ENCODE measurements at places on chromosomes 12 and 14.

DNA sequence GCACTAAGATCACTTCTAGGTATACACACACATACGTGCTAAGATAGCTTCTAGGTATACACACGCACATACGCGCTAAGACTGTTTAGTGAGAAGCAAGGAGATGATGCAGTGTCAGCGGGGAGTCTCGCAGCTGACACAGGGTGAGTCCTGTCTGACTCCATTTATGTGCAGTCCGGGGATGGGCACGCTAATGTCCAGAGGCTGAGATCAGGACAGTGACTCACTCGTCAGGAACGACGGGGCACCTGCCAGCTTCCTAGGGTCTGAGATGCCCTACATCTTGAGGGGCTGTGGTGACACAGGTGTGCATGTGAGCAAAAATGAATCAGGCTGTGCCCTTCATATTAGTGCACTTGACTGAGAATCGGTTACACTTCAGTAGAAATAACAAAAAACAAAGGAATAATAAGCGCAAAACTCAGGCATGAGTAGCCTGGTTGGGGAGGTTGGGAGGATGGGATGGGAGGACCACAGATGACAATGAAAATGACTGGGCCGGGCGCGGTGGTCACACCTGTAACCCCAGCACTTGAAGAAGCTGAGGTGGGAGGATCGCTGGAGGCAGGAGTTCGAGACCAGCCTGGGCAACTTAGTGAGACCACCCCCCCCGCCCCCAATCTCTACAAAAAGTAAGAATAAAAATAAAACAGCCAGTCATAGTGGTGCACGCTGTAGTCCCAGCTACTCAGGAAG lies 29.1 kb upstream of the ULK1 start:
- no peak for DNase-seq

GRCh38 chr14:39431416-39432178 lies 636 bp downstream of the FBXO33 start:
- peak; percentile 42 for DNase-seq

GRCh38 chr14:21455592-21455911 lies 371 bp downstream of the CHD8 start:
- DNase-seq, result peak; percentile 44

DNA sequence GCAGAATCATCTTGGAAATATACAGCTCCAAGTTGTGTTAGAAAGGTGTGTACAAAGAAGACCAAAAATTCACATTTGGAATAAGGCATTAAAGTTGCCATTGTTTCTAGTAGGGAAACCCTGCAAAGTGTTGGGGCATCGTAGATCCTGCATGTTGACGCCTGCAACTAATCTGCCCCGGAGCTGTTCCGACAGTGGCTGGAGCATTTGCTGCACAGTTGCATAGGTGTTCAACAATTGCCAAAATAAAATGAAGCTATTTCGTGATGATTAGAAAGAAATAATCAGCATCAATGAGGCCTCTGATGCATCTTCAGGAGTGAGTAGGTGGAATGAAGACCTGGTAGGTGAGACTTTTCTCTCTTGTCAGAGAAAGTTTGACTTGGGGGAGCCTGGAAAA lies 47.3 kb downstream of the DAD1 start:
- no peak for DNase-seq

GRCh38 chr12:56411781-56412639 lies 37.2 kb downstream of the TIMELESS start:
- no peak for DNase-seq

- DNase-seq, result peak; percentile 35
These were observed 2.1 kb downstream of the CHST11 start for GRCh38 chr12:104458694-104459367.

DNA sequence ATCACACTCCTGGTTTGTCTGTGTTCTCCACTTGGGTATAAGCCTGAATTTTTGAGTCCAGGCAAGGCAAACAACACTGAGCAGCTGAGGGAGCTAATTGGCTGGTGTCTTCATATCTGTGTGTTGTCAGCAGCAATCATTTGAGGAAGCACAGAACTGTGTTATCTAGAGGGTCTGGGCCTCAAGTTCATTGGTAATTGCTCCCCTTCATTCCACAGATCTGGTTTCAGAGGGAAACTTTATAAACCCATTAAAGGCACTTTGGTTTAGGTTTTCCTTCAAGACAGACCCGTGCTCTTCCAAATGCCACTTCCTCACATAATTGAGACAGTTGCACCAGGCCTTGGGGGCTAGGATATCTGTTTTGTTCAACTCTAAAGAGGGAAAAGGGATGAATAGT lies 5.6 kb downstream of the DACT1 start:
- no peak for DNase-seq

- DNase-seq, result peak; percentile 81
These were observed 76.3 kb downstream of the MAP1LC3B2 start for GRCh38 chr12:116635487-116635886.

GRCh38 chr12:53989227-53990113 lies 4.5 kb downstream of the HOXC10 start:
- peak; percentile 60 for DNase-seq

DNA sequence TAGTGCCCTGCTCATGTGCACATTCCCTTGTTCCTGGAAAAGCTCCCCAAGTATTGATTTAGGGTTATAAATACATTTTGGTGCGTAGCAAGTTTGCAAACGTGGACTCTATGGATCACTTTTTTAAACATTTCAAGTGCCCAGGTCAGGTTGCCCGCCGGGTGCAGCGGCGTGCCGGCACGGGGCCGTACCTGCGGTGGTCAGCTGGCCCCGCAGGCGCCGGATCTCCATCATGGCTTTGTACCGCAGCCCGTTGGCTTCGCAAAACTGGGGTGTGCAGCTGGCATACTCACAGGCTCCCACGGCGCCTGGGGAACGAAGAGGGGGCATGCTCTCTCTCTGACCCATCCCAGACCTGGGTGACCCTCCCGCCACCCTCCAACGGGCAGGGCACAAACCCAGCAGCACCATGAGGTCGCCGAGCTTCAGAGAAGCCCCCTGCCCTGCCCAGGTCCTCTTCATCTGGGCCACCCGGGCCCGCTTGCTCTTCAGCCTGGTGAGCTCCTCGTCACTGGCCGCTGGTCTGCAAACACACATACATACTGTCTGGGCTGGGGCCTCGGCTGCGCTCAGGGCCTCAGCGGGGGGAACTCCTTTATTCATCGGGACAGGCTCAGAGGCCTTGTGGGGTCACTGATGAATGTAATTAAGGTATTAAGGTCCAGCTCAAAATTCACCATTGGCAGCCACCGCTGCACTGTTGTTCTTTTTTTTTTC lies 35.1 kb downstream of the DHX37 start:
- no peak for DNase-seq

DNA sequence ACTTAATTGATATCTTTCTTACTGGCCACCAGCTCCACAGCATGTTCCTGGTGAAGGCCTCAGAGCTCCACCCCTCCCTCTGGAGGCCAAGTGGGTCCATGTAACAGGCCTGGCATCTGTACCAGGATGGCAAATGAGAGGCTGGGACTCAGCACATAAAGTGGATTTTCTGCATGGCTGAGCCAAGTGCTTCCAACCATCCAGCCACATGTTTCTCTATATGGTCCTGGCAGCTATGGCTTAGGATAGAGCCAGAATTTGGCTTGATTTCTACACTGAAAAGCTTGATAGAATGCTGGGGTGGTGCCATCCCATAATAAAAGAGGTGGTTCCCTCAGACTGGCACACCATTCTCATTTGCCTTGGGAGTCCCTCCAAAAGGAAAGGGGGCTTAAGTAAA lies 94.1 kb downstream of the PAX9 start:
- no peak for DNase-seq

- peak; percentile 11 for DNase-seq
These were observed 46.7 kb downstream of the WBP11 start for GRCh38 chr12:14756334-14757143.

GRCh38 chr14:30998100-30998706 lies 27.2 kb upstream of the AP4S1 start:
- no peak for DNase-seq

GRCh38 chr12:69243099-69244084 lies 4.0 kb downstream of the CPSF6 start:
- no peak for DNase-seq

DNA sequence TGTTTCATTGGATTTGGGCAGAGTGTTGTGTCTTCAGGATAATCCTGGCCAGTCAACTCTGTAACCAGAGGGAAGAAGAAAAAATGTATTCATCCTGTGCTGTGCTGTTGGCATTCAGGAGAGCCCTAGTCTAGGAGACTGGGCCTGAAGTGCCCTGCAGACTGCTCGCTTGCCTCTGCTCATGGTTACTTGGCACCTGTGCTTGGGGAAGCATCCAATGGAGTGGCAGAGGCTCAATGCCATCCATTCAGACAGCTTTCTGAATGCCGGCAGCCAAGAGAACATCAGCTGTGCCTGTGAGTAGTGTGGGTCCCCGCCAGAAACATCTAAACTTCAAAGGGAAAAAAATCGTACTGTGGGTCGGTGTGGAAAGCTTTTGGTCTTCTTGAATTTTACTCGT lies 124.2 kb downstream of the SRGAP1 start:
- DNase-seq, result no peak

DNA sequence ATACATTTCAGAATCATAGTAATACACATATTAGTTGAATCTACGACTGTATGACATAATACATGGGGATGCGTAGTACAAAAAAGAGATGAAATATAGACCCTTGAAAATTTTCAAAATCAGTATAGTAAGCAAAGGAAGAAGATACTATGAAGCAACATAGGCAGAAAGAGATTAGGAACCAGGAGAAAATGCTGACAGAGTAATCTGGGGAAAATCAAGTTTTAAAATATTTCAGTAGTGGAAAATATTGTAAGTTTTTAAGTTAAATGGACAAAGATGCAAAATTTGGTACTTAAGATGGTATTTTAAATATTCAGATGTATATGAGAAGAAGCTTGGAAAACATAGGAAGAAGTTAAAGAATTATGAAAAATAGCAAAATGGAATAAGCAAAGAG lies 915.6 kb upstream of the LRFN5 start:
- no peak for DNase-seq

DNA sequence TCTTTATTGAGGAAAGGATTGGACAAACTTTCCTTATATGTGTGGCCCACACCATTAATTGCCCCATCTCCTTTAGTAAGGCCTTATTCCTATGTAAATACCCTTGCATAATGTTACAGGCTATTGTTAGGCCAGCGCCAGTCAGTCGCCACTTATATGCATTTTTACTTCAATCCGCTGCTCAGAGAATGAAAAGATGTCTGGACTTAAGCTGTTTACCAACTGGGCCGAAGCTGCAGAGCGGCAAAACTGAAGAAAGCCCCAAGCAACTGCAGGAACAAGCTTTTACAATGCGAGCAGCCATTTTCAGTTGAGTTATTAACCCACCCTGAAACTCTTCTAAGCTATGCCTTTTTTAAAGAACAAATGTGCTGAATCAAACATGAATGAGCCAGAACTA lies 92.1 kb upstream of the OTX2 start:
- no peak for DNase-seq

DNA sequence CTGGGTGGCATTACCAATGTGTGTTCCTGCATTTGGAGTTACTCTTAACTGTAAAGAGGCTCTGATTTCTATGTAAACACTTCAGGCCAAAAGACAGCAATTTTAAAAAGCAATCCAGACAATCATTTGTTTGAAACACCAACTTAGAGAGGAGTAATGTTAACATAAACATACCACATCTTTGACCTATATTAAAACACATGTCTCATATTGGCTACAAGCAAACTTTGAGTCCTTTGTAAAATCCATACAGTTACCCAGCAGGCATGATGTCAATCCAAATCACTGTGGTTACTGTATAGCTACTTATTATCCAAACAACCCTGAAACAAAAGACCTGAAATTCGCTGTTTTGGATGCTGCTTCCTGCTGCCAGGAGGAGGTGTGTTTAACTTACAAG lies 7.5 kb upstream of the G2E3 start:
- DNase-seq, result no peak

- DNase-seq, result peak; percentile 65
These were observed 77.2 kb downstream of the RPL10L start for GRCh38 chr14:46574221-46574977.

GRCh38 chr12:131761638-131762037 lies 50.7 kb downstream of the SFSWAP start:
- no peak for DNase-seq

DNA sequence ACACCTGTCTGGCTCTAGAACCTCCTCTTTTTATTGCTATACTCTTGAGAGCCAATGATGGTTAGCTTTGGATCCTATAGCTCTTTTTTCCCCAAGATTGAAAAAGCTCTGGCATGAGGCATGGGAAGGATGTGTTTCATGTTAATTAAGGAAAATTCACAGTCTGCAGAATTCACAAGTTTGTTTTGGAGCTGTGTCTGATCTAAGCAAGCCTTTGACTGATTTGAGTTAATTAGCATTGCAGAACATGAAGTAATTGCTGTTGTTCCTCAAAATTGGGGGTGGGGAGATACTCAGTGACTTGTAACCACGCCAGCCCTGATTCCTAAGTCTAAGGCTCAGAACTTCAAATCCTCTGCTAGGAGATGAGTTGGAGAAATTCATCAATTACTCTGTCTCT lies 205.0 kb downstream of the SUDS3 start:
- DNase-seq, result no peak

DNA sequence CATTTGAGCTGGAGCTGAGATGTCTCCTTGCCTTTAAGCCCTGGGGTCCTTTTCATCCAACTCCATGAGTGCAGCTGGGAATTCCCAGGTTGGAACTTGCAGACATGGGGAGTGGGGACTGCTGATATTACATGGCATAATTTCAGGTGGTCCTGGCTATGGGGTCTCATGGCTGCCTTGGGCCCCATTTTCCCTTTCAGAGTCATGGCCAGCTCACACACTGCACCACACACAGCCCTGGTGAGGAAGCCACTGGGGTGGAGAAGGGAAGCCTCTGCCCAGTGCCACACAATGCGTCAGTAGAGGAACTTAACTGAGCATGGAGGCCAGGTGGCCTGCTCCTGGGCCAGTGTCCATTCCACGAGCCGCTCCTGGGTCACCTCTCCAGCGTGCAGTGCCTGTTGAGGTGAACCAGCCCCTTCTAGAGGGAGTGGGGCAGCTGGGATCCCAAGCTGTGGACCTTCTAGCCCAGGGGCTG lies 17.3 kb upstream of the KRT86 start:
- DNase-seq, result no peak

- DNase-seq, result peak; percentile 27
These were observed 28.8 kb upstream of the GZMB start for GRCh38 chr14:24662753-24663152.

DNA sequence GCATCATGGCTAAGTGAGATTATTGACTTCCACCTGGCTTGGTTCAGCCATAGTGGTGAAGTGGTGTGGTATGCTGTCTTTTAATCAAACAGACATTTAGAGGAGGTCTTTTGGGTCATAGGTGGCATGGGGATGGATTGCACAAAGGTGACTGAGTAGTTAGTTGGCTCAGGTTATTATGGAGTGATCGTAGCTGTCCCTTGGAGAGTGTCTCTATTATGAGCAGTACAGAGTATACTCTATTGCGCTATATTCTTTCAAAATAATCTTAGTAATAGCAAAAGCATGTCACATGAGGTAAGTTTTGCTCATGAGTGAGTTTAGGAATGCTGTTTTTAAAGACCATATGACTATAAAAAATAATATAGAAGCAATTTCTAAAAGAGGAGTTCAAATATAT lies 60.4 kb downstream of the RASSF8 start:
- DNase-seq, result no peak
